Uterus (tissue), 4 donors: ENCODE measurements at places on chromosomes 1 and 21. TPM values are rescaled to one million over a fixed set of nuclear protein-coding genes. Genes with fewer than 3 reads are reported as not detected.

Gene MATN1
- total RNA-seq = not detected

Gene G0S2
- total RNA-seq = not detected

Gene HCN3
- total RNA-seq = 4.2 TPM

Gene SLC35A3
- total RNA-seq = 65.3 TPM

Gene CD247
- not detected for total RNA-seq
